ENCODE measurements at places on chromosomes 6 and 20.

DNA sequence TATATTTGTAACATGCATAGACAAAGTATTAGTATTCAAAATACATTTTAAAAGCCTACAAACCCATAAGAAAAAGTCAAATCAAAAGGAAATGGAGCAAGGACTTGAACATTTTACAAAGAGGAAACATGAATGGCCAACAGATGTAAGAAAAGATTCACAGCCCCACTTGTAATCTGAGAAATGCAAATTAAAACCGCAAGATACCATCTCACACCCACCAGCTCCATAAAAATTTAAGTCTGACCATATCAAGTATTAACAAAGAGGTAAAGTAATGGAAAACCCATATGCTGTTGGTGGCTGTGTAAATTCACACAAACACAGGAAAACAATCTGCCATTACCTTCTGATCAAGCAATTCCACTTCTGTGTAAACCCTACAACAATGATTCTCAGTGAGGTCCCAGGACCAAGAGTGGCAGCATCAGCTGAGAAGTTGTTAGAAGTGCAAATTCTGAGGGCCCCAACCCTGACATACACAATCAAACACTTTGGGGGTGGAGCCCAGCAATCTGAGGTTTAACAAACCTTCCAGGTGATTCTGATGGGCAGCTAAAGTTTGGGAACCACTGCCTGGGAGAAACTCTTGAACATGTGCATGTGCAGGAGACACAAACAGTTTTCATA lies 30.9 kb downstream of the BCL2L1 start:
- peak; percentile 74 for DNase-seq

GRCh38 chr6:119348096-119348747 lies 1.3 kb downstream of the MAN1A1 start:
- peak; percentile 5 for DNase-seq

GRCh38 chr20:53578492-53579222 lies 15.0 kb downstream of the ZNF217 start:
- peak; percentile 87 for DNase-seq

DNA sequence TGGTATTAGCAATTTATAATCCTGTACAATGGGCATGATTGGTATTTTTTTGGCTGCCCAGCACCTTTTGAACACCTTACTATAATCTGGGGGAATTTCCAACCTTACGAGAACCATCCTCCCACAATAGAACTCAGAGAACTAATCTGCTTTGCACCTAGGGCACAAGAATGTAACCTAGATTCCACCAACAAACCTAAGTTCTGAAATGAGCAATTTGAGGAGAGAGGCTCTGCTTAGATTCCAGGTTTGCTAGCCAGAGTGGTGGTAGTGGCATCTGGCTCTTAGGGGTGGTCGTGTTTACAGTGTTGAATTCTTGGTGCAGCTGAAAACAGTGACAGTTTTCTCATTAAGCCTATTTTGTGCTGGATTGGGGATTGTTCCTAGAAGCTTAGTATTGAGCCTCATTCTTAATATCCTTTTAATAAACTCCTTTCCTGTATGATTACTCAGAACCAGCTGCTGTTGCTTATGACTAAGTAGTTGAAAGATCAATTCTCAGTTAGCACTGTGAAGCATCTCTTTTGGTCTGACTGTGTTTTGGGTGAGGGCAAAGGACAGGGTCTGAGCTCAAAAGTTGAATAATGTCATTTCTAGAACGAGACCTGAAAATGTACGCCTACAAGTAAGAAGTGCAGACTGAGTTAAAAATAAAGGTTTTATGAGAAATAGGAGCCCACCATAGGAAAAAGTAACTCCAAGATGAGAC lies 385.6 kb downstream of the CDKAL1 start:
- peak; percentile 24 for DNase-seq

DNA sequence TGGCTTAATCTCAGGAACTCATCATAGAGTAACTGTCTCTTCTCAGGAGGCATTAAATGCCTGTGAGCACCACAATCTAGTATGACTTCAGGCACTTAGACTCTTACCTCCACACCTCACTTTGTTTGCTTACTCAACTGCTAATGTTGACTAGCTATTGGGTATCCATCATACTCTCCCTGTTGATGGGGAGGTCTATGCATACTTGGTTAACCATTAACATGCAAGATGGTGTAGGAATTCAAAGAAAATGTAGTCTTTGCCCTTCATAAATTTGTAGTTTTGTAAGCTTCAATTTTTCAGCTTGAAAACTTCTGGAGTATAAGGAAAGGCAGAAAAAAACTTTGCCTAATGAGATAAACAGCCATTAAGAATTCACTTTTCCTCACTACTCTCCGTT lies 501.0 kb upstream of the MARCKS start:
- DNase-seq = no peak

GRCh38 chr6:13495112-13495776 lies 7.8 kb upstream of the GFOD1 start:
- no peak for DNase-seq

GRCh38 chr6:47633141-47633540 lies 65.2 kb upstream of the ADGRF4 start:
- no peak for DNase-seq

- peak; percentile 15 for DNase-seq
Observed at GRCh38 chr20:1775117-1775516, 117.5 kb upstream of the SIRPG start.

DNA sequence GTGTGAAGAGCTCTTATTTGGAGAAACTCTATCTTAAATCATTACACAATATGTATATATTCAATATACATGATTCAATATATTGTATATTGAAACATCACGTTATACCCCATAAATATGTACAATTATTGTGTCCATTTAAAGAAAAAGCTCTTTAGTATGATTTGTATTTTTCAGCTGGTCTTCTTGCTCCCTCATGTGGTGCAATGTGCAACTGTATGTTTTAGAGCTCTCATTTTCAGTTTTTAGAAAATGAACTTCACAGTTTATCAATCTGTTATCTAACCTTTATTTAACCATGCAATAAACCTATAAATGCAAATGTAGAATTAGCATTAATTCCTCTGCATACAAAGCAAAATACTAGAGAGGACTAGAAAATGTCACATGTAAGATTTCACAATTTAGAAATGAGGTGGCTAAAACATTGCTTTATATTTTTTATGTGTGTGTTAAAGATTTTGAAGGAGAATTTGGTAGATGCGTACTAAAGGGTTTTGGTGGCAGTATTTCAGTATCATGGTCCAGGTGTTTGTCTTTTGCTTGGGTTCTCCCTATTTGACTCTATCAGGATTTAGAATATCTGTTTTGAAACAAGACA lies 167.1 kb downstream of the PHF3 start:
- DNase-seq = peak; percentile 34

DNA sequence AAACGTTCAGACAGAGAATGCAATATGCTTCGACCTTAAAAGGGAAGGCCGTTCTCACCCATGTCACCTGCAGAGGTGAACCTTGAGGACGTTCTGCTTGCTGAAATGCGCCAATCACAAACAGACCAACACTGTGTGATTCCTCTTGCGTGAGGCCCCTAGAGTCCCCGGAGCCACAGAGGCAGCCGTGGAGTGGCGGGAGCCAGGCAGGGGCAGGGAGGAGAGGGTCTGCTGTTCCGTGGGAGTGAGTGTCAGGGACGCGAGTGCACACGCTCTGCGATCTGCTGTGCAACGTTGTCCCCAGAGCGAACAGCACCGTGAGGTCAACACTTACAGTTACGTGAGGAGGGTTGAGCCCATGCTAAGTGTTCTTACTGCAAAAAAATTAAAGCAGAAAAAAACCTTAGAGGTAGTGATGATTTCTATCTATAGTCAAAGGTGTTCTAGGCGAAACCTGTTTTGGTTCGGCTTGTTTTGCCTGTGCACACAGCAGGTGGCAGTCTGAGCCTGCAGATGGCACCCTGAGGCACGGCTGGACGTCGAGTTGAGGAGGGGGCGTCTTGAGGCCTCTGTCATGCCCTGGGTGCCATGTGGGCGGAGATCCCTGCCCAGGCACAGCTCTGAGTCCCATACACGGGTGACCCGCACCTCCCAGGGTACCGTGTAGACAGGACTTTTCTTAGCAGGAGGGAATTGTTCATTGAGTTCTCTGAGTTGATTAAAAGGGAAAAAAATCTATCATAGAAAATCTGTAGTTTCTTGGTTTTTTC lies 71.7 kb upstream of the FRMD1 start:
- DNase-seq = no peak

GRCh38 chr6:152986978-152987377 lies 4.1 kb upstream of the FBXO5 start:
- DNase-seq = no peak

DNA sequence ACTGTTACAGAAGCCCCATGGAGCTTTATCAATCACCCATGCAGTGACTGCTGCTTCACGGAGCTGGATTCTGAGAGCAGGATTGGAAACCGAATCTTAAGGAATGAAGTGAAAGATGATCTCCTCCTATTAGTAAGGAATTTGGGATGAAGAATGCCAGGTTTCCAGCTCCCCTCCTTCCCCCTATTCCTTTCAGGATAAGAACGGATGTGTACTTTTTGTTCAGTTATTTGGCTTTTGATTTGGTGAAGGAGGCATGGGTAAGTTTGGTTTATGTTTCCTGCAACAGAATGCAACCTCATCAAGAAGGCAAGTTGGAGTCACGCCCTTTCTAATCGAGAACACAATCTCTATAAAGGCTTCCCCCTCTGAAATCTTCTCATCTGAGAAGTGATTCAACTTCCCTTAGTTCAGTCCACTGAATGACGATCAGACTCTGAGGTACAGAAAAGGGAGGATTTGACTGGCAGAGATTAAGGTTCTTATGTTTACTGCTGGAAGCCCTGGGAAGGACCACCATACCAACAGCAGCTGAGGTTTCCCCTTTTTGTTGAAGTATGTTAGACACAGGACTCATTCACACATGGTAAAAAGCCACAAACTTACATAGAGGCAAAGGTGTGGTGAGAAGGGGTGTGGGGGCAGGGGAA lies 5.5 kb downstream of the ELMO2 start:
- peak; percentile 75 for DNase-seq

- no peak for DNase-seq
Observed at GRCh38 chr6:38375341-38375740, 264.4 kb downstream of the BTBD9 start.

DNA sequence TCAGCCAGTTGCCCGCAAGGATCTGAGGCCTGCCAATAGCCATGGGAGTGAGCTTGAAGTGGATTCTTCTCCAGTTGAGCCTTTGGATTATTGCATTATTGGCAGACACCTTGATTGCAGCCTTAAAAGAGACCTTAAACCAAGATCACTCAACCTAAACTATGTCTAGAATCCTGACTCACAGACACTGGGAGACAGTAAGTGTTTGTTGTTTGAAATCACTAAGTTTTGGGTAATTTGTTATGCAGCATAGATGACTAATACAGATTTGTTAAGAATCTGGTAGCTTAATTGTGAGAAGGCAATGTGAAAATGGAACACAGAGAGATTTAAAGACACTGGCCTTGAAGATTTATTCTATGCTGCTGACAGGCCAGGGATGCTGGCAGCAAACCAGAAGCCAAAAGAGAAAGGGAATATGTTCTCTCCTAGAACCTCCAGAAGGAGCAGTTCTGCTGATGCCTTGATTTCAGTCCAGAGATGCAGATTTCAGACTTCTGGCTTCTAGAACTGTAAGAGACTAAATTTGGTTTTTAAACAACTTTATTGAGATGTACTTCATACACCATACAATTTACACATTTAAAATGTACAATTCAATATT lies 17.6 kb downstream of the SIRPD start:
- no peak for DNase-seq

- no peak for DNase-seq
Observed at GRCh38 chr20:22579711-22580697, 4.4 kb downstream of the FOXA2 start.

GRCh38 chr20:15756002-15756753 lies 817.1 kb downstream of the KIF16B start:
- no peak for DNase-seq

GRCh38 chr6:156948807-156949206 lies 171.6 kb downstream of the ARID1B start:
- DNase-seq = peak; percentile 61

- peak; percentile 81 for DNase-seq
Observed at GRCh38 chr20:34922654-34923381, 32.8 kb downstream of the GSS start.

DNA sequence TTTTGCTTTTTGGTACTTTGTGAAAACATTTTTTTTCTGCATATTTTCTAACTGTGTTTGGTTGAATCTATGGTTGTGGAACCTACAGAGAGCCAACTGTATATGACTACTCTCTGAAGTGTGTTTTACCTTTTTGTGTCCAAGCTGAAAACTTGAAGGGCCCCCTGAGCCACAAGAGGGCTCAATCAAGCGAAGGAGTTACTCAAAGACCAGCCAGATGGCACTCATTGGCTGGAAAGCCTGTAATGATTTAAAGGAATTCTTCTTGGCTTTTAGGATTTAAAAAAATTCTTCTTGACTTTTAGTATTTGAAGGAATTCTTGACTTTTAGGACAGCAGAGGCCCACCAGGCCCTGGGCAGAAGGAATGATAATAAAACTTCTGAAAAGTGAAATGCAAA lies 27.0 kb upstream of the ECI2 start:
- DNase-seq = no peak

DNA sequence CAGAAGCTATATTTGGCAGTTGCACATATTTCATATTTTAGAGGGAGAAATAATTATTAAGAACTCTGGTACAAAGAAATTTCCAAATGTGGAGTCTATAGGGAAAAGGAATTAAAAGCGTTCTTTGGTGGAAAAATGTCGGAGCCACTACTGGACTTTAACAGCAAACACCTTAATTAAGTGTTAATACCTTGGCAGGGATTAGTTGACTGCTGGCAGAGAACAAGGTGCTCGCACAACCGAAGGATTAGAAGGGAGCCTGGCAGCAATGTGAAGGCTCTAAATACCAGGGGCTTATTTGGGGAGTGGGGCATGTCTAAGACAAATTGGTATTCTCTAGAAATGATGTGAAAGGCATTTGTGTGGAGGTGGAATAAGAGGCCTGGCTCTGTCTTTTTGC lies 98.9 kb downstream of the PAK5 start:
- DNase-seq = no peak

- peak; percentile 4 for DNase-seq
Observed at GRCh38 chr6:120077489-120077888, 727.9 kb upstream of the MAN1A1 start.

DNA sequence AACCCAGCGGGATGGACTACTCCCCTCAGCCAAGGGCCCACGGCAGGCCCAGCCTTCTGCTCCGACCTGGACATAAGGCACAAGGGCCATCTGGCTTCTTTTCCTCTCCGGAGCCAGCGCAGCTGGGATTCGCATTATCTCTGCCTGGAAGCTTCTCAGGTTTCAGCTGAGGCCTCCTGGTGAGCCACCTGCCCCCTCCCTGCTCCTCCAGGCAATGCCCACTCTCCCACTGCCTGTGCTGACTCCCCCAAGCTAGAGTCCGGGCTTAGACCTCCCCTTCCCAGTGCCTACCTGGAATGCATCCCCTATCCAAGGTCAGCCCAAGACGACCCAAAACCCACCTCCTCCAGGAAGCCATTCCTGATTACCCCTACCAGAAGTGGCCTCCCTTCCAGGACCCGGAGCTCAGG lies 60.7 kb downstream of the EZR start:
- DNase-seq = no peak

- DNase-seq = peak; percentile 14
Observed at GRCh38 chr20:62928246-62928939, 2.1 kb upstream of the DIDO1 start.

GRCh38 chr6:141123049-141123448 lies 1009.7 kb upstream of the GJE1 start:
- DNase-seq = no peak

GRCh38 chr6:166441325-166442078 lies 58.8 kb upstream of the MPC1 start:
- no peak for DNase-seq

Data from fibroblast of skin of right quadriceps (primary cell).